Stimulated activated memory B cell treated with anti-CD40 and anti-IgM and Interleukin-4, amounts not matched to agents 10 μg/mL and 1 μg/mL and 100 μg/mL, for 72 hours (primary cell): ENCODE measurements at places on chromosomes 5 and 9.

- ATAC-seq = no peak
These were observed 32.4 kb downstream of the CDC42SE2 start for GRCh38 chr5:131296213-131296672.

- no peak for ATAC-seq
These were observed 336.3 kb downstream of the KDM4C start for GRCh38 chr9:7094052-7094451.

- peak; percentile 63 for ATAC-seq
These were observed 156.2 kb downstream of the MELK start for GRCh38 chr9:36728651-36729520.

- no peak for ATAC-seq
These were observed 31.5 kb downstream of the CNTLN start for GRCh38 chr9:17166346-17166745.

GRCh38 chr5:118224546-118224945 lies 763.8 kb downstream of the DTWD2 start:
- ATAC-seq = no peak

DNA sequence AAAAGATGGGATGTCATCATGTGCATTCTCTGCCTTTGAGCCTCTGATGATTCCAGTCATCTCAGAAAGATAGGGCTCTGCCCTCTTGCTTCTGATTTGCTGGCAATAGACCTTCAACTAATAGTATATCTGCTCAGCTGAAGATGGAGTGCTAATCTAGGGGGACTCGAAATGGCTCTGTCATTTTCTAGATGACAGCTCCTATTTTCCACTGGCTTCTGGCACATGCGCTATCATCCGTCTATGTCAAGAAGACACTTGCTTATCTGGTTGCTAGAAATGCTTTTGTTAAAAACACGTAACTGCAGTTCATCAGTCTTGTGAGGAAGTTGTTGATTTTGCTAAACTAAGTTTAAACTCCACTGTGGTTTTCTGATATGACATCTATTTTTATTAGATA lies 265.5 kb upstream of the ZNF608 start:
- no peak for ATAC-seq

- no peak for ATAC-seq
These were observed 65.2 kb upstream of the FYB1 start for GRCh38 chr5:39284552-39284951.

- ATAC-seq = no peak
These were observed 122.3 kb downstream of the PAX5 start for GRCh38 chr9:36911601-36912412.
